Small intestine (tissue), 16 donors: ENCODE measurements at places on chromosomes 1 and 21. TPM values are rescaled to one million over a fixed set of nuclear protein-coding genes. Genes with fewer than 3 reads are reported as not detected.

KCNT2 gene
- 0.61 TPM for polyA plus RNA-seq

CACNA1S gene
- polyA plus RNA-seq, result 0.24 TPM

GBP1 gene
- polyA plus RNA-seq, result 22.2 TPM

IGSF9 gene
- 34.6 TPM for polyA plus RNA-seq

TMEM200B gene
- 3.9 TPM for polyA plus RNA-seq

CCDC17 gene
- 5.1 TPM for polyA plus RNA-seq

CFHR4 gene
- polyA plus RNA-seq, result not detected

CHRM3 gene
- polyA plus RNA-seq, result 0.54 TPM

ZBTB48 gene
- polyA plus RNA-seq, result 42.2 TPM

CYP4A22 gene
- 1.3 TPM for polyA plus RNA-seq

MYBPH gene
- polyA plus RNA-seq, result not detected

SLC19A1 gene
- 15.3 TPM for polyA plus RNA-seq

HCN3 gene
- 4.3 TPM for polyA plus RNA-seq

CRNN gene
- 2.2 TPM for polyA plus RNA-seq

CELA2A gene
- polyA plus RNA-seq, result 1.1 TPM

FYB2 gene
- polyA plus RNA-seq, result 10.2 TPM

BCL2L15 gene
- 214 TPM for polyA plus RNA-seq

CDA gene
- 0.58 TPM for polyA plus RNA-seq

JUN gene
- 50.3 TPM for polyA plus RNA-seq

ACTL8 gene
- polyA plus RNA-seq, result 0.03 TPM

IRF6 gene
- 26.8 TPM for polyA plus RNA-seq
